Stimulated activated CD8-positive, alpha-beta memory T cell treated with anti-CD3 and anti-CD28 coated beads, Interleukin-4, amount 100 ng/mL, for 48 hours (primary cell): ENCODE measurements at places on chromosomes 1 and 21.

GRCh38 chr1:53391982-53392381, 64.1 kb upstream of the LRP8 start:
- no peak for DNase-seq

GRCh38 chr1:167676205-167676915, 45.4 kb upstream of the MPZL1 start:
- no peak for DNase-seq

GRCh38 chr1:36866169-36866814, 168.0 kb downstream of the GRIK3 start:
- DNase-seq: no peak

DNA sequence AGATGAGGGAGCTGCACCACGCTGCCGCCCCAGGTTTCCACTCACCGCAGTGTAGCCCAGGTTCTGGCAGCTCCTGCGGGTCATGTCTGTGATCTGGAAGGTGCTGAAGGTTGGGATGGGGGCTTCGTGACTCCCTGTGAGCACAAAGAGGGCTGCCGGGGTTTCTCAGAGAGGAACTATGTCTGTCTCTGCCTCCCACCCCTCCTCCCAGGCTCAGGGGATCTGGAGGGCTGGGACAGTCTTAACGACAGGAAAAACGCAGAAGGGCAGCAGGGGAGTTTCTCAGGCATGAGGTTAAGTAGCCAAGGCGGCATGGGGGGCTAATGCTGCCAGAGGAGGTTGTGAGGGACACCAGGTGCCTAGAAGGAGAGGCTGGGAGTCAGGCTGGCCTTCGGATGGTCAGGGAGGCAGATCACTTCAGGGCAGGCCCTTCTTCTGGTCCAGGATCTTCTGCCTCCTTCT, 656 bp downstream of the SH2D2A start:
- no peak for DNase-seq

DNA sequence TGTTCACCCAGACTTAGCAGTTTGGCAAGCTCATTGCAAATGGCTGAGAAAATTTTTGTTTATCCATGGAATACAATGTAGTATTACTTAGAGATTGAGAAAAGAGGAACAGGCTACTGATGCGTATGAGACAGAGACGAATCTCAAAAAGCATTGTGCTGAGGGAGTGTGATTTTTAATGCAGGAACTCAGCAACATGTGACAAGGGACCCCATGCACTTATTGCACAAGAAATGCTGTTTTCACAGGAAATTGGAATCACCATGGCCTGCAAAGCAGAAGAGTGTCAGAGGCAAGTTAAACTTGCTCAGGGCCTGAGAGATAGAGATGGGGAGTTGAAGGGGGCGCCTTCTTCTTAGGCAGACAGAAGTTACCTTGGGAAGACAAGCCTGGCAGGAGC, 32.6 kb upstream of the TLR5 start:
- no peak for DNase-seq

DNA sequence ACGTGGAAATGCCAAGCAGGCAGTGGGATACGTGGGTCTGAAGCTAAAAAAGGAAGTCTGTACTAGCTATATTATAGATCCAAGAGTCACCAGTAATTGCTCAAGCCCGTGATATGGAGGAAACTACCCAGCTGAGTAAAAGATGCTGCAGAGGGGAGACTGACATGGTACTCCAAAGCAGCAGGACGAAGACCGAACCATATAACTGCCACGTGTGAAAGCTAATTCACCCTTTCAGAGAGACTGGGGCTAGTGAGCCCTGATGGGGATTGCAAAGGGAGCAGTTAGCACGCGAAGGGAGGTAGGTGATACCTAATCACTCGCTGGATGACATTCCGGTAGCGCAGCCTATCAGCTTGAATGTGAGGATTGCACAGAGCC, 316 bp downstream of the AP4B1 start:
- no peak for DNase-seq

DNA sequence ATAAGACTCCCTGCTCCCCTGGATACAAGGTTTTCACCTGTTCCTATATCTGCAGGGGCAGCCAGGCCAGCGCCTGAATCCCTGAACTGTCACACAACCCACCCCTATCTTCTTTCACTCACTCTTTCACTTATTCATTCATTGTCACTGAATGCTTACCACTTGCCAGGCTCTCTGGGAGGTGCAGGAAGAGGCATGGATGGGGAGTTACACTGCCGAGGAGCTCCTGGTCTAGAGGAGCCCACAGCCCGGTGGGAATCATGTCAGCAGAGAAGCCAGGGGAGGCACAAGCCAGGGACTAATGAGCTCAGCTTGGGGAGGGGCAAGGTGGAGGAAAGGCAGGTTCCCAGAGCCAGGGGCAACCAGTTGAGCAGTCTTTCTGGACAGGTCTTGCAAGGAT, 155.8 kb downstream of the TRABD2B start:
- no peak for DNase-seq

DNA sequence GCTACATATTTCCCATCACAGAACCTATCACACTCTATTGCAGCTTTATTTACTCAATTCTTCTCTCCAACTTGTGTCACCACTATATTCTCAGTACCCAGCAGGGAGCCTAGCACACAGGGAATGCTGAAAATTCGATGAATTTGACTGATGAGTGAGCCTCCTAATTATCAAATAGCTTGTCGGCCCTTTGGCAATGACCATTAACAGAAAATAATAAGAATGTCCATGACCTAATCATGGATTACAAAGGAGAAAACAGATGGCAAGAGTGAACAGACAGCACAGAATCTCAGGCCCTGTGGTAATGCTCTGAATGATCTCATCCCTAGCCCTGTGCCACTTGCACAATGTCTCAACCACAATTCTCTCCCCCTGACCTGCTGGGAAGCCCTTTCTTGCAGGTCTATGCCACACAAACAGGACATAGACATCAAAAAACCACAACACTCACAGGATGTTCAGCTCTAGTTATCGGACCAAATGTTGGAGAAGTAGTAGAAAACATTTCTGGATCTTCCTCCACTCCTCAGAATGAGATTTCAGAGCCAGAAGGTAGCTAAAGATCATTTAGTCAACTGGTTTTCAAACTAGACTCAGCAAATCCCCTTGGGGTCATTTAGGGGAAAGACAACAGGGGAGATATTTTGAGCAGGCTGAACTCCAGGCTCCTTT, 68.4 kb downstream of the LUZP1 start:
- DNase-seq: peak; percentile 57

- peak; percentile 40 for DNase-seq
Measured at GRCh38 chr1:46488343-46489168, 1.1 kb upstream of the DMBX1 start.
